Naive thymus-derived CD8-positive, alpha-beta T cell (primary cell): ENCODE measurements at places on chromosomes 2 and 18. TPM values are rescaled to one million over a fixed set of nuclear protein-coding genes. Genes with fewer than 3 reads are reported as not detected.

GRCh38 chr2:129761569-129762021 lies 217.9 kb upstream of the RAB6C start:
- DNase-seq: no peak

- DNase-seq: no peak
These were observed 669.5 kb upstream of the REG3G start for GRCh38 chr2:78355967-78356366.

Gene C18orf54
- 0.98 TPM for polyA plus RNA-seq

DNA sequence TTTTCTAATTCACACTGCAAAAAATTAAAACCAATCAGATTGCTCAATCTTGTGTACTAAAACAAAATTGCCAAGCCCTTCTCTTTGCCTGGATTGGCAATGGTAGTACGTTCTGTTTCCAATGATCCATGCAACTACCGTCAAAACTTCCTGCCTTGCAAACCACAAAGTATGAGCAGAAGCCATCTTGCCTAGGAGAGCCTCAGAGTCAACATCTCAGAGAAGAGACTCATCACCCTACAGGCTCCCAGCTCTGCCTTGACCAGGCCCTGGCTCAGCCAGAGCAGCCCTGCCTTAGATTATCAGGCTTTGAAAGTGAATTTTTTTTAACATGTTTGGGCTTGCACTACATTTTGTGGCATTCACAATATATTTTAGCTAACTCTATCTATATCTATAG lies 574.1 kb downstream of the SATB2 start:
- no peak for DNase-seq

Gene IL36G
- polyA plus RNA-seq: not detected

DNA sequence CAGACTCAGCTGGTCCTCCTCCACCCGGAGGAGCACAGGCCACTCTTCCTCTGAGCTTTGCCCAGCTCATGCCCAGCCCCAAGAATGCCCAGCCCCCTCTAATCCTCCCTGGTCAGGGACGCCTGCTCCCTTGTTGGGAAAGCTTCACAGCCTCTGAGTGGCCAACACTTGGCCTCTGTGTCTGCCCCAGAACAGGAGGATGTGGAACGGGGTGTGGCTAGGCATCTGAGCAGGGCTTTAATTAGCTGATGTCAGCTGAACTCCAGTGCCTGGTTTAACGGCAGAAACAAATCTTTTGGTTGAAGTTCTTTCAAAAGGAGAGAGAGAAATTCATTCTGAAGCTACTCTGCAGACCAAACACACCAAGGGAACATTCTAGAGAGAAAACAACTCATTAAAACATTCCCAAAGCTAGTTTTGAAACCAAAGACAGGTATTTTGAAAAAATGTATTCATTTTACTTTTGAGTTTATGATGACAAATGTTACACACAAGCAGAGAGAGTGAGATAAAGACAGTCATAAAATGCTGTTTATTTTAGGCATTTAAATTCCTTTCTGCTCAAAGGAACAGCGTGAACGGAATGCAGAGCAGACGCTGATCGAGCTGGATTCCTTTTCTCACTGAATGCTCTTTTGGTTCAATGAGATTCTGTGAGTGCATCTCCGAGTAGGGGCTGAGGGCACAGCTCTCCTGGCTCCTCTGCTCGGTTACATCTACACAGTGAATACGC lies 63.8 kb downstream of the RTP5 start:
- DNase-seq: no peak

- DNase-seq: no peak
These were observed 11.0 kb upstream of the UBE2F start for GRCh38 chr2:237955640-237956401.

DNA sequence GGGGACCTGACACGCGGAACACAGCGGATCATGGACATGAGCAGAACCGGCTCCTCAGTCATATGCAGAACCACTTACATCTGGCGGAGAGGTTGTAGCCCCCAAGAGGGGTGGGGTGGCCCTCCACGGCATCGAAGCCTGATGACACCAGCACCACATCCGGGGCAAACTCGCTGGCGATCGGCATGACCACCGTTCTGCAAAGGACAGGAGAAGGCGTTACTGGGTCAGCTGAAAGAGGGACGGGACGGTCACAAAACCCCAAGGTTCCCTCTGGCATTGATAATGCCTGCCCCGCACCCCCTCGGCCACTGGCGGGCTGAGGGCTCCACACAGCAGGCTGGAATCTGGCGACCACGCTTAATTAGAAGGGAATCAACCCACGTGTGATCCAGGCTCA lies 220.5 kb downstream of the TWIST2 start:
- DNase-seq: no peak
